ENCODE measurements at places on chromosomes 1 and 21.
A peak's percentile ranks its signal among the peaks of the same experiment; 100 is the strongest.

GRCh38 chr1:15966081-15966955, 9.6 kb downstream of the ZBTB17 start:
- DNase-seq = no peak

GRCh38 chr1:155717041-155717440, 28.1 kb downstream of the DAP3 start:
- DNase-seq = no peak

DNA sequence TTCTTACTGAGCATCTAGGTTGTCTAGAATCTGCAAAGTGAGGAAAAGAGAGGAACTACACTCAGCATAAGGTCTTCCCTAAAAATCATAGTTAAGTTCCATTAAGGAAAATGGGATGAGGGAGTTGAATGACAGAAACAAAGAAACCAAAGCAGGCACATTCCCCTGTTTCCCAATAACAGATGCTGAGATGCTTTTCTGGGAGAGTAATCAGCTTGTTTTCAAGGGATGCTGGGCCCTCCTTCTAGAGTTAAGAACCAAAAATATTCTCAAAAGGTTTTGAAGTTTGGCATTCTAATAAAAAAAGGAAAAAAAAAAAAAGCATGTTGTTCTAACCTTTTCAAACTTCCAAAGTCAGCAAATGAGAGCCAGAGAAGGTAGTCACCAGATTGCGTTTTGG, 105.2 kb upstream of the ZNF648 start:
- no peak for DNase-seq

DNA sequence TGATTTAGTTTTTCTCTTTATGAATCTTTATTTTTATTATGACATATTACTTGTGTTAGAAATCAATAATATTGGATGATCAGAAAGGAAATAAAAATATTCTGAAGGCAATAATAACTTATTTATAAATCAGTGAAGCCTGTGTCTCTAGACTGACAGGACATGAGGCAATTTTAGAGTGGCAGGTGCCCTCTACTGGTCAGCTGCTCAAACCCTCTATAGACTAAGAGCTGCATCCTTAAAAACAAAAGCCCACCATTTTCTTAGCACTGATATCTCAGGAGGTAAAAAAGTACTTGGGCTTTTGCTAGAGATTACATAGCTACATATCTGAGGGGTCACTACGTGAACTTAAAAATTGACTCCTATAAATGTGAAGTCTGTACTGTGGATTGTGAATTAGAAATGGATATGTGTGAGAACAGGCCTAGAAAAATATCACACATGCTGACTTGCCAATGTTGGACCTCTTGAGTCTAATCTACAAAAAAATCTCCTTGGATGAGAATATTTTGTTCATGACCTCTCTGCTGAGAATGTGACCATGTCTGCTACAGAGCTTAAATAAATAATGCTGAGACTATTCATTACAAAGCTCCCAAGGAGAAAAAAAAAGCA, 597.9 kb upstream of the ADAMTS5 start:
- peak; percentile 3 for DNase-seq

GRCh38 chr21:45270306-45270821, 17.3 kb downstream of the POFUT2 start:
- DNase-seq = no peak

DNA sequence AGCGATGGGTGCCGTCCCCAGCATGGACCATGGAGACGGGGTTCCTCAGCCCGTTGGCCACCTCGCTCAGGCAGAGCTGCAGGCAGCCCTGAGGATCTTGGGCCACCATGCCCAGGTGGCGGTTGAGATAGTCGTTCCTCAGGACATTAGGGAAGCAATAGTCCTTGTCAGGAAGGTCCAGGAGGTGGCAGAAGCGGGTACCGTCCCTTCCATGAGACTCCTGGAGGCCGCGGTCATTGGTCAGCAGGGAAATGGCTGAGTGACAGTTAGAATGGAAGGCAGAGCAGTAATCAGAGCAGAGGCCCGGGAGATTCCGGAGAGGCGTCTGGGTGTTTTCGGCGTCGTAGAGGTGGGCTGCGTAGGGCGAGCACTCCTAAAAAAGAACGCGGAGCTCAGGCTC, 4.1 kb downstream of the HHIPL2 start:
- no peak for DNase-seq

DNA sequence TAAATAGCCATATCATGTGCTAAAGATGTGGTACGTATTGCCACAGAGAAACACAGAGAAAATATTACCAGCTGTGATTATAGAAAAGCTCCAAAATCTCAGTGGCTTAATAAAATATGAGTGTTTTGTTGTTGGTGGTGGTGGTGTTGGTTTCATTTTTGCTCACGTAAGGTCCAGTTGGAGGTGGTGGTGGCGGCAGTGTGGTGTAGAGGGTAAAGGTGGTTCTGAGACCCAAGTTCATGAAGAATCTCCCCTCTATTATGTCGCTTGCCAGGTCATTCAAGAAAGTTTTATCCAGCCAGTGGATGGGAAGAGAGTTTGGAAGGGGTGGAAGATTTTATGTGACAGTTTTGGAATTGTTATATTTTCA, 217.6 kb upstream of the SAMSN1 start:
- no peak for DNase-seq

- DNase-seq = no peak
Observed at GRCh38 chr1:2229911-2230731, 2.0 kb downstream of the SKI start.

- no peak for DNase-seq
Observed at GRCh38 chr1:207862241-207862787, 48.6 kb downstream of the CD34 start.

DNA sequence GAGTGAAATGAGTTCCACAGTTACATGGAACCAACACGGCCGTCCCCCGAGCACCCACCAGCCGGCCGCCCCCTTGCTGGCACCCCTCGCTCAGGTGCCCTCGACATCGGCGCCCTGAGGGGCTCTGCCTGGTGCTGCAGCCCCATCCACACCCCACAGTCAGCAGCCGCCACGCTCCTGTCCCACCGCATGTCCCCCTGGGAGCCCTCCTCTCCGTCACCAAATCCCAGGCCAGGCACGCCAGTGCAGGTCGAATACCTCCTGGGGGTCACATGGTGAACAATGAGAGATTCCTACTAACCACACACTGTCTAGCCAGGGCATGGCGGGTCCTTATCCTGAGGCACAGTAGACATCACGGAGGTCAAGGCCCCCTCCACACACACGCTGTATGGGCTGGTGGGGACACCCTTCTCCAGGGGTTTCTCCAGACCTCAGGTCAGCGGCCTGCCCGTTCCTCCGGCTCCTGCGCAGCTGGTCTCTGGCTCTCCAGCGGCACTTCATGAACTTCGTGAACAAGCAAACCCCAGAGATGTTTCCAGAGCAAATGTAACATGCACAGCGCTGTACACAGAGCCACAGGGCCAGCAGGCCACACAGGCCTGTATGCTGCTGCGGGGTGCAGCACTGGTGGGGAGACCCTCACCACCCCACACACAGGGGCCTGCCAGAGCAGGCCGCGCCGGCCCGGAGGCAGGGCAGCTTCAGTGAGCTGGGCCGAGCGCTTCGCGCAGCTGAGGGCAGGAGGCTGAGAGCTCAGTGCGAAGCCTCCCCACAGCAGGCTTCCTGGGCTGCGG, 21.8 kb downstream of the POFUT2 start:
- DNase-seq = no peak

GRCh38 chr1:2604844-2605508, 18.4 kb downstream of the PRXL2B start:
- DNase-seq = no peak

DNA sequence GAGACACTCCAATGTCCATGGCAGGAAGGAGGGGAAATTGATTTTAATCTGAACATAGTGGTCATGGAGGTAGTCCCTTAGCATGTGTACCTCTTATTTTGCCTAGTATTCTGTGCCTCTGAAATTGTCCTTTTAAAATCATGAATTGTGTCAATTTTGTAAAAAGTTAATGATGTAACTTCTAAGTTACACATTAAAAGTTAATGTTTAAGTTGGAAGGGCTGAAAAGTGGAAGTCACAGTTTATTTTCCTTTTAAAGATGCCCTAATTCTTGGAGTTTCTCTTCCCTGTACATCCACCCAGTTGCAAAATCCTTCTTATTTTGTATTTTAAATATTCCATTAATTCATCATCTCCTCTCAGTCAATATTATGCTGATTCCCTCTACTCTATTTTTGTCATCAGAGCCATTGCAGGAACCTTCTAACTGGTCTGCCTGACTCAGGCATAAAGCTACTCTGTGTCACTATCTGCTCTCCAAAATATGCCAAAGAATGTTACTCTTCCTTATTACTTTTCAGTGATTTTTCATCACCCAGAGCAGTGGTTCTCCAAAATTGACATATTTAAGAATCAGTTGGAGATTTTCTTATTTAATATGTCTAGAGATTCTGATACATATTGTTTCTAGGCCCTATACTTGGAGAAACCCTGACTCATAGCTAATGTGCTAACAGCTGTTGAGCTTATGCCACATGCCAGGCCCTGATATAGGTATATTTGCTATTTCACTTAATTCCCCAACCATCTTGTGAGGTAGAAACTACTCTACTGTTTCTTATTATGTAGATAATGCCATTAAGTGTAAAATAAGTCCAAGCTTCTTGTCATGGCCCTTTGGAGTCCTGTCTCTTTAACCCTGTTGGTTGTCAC, 5.1 kb downstream of the HOOK1 start:
- no peak for DNase-seq

DNA sequence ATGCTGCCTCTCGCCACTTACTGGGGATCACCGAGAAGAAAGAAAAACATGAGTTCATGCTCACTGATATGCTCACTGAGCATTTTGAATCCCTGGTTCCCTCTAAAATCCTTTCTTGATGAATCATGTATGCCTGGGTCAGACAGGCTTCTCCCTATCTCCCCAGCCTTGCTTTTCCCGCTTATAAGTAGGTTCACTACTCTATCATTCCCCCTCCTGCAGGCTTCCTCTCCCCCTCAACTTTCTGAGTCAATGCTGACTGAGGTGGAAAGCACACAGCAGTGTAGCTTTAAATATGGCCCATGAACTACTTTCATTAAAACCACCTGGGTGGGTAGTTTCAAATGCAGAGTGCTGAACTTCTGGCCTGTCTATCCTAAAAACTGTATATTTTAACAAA, 41.7 kb downstream of the FMO4 start:
- no peak for DNase-seq

DNA sequence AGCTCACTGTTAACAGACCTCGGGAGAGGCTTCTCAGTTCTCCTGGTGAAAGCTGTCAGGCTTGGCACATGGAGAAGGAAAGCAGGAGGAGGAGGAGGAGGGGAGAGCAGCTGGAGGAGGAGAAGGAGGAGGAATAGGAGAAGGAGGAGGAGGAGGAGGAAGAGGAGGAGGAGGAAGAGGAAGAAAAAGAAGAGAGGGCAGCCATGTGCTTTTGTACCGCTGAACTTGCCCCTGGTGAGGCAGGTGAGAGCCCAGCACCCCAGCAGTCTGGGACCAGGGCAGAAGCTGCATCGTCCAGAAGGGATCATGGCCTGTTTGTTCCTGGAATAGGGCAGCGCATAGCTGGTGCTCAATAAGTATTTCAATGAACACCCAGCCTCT, 21.3 kb upstream of the GRHL3 start:
- no peak for DNase-seq

- DNase-seq = no peak
Observed at GRCh38 chr1:25580927-25581326, 35.7 kb upstream of the MAN1C1 start.

GRCh38 chr1:209490013-209490412, 93.5 kb upstream of the CAMK1G start:
- no peak for DNase-seq

- DNase-seq = no peak
Observed at GRCh38 chr1:24191860-24192259, 4.8 kb upstream of the IFNLR1 start.
